ENCODE measurements at places on chromosomes 2 and 18. TPM values are rescaled to one million over a fixed set of nuclear protein-coding genes. Genes with fewer than 3 reads are reported as not detected.

GRCh38 chr2:158969715-158970240 lies 1.3 kb downstream of the TANC1 start:
- peaks cover 48% of the 10 kb centered on the region for H3K4me1 ChIP-seq
- DNase-seq: peak; percentile 48
- no peaks in the 10 kb centered on the region for H3K36me3 ChIP-seq
- H3K27ac ChIP-seq: peak overlapping the region; percentile 97

DNA sequence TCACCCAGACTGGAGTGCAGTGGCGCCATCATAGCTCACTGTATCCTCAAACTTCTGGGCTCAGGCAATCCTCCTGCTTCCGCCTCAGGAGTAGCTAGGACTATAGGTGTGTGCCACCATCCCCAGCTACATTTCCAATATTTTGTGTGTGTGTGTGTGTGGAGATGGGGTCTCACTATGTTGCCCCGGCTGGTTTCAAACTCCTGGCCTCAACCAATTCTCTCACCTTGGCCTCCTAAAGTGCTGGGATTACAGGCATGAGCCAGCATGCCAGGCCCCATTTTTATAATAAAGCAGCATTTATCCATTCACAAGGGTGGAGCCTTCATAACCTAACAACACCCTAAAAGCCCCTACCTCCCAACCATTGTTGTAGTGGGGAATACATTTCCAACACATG lies 52.5 kb upstream of the DTNB start:
- H3K4me1 ChIP-seq: no peaks in the 10 kb centered on the region
- no peak overlapping the region for H3K27ac ChIP-seq
- no peaks in the 10 kb centered on the region for H3K27me3 ChIP-seq
- no peak for DNase-seq

GRCh38 chr2:113827426-113827825 lies 62.5 kb upstream of the ACTR3 start:
- H3K4me1 ChIP-seq: no peaks in the 10 kb centered on the region
- H3K27ac ChIP-seq: no peak overlapping the region
- no peaks in the 10 kb centered on the region for H3K27me3 ChIP-seq
- no peaks in the 10 kb centered on the region for H3K36me3 ChIP-seq

DNA sequence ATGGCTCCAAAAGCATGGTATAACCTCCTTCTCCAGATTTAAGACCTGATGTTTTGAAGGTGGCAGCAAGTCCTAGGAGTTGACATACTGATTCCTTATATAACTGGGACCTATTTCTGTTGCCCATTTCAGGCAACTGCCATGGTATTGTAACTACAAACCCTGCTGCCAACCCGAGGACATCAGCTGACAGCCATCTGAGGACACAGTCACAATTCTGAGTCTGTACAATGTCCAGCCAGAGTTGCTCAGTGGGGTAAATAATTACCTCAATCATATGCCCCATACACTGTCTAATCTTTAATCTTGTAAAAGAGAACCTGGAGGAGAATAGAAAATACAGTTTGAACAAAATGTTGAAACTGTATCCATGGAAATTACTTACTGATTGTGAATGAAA lies 8.7 kb upstream of the GAREM2 start:
- H3K27me3 ChIP-seq: no peaks in the 10 kb centered on the region
- peak overlapping the region; percentile 71 for H3K27ac ChIP-seq
- no peak overlapping the region for H3K4me3 ChIP-seq
- peak; percentile 47 for DNase-seq
- H3K4me1 ChIP-seq: no peaks in the 10 kb centered on the region
- no peaks in the 10 kb centered on the region for H3K36me3 ChIP-seq

DNA sequence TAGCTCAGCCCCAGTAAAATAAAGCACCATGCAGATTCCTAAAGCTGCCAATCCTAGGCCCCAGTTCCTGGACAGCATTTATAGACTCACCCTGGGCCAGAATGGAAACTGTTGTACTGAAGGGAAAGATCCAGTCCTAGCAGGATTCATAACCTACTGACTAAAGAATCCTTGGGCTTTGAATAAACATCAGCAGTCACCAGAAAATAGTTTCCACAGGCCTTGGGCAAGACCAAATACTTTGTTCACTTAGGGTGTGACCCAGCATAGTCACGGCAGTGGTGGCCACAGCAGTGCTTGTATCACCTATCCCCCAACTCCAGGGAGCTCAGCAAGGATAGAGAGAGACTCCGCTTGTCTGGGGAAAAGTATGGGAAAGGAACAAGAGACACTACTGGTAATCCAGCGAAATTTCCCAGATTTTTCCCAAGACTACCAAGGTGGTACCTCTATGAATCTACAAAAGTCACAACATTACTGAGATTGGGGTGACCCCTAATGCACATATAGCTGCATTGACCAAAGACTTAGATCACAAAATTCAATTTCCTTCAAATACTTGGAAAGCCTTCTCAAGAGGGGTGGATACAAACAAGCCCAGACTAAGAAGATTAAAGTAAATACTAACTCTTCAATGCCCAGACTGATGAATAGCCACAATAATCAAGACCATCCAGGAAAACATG lies 748.1 kb upstream of the LRATD1 start:
- no peak overlapping the region for H3K4me3 ChIP-seq
- no peaks in the 10 kb centered on the region for H3K27me3 ChIP-seq
- H3K36me3 ChIP-seq: no peaks in the 10 kb centered on the region
- no peaks in the 10 kb centered on the region for H3K4me1 ChIP-seq
- no peak overlapping the region for H3K27ac ChIP-seq

DNA sequence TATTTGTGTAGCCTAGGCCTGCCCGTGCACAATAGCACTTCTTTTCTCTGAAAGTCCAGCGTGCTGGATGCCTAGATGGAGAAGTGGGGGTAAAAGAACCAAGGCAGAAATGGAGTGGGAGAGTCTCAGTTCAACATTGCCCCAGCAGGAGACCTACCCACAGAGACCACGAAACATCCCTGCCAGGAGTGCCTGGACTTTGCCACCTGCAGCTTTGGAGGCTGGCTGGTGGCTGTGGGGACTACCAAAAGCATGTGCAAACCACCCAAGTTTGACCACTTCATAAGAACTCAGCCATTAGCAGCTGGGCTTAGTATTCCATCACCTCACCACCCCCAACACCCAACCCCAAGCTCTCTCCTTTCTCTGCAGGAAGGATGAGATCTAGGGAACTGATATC lies 416.9 kb upstream of the ID2 start:
- no peaks in the 10 kb centered on the region for H3K27me3 ChIP-seq
- no peak for DNase-seq
- H3K4me1 ChIP-seq: no peaks in the 10 kb centered on the region
- H3K4me3 ChIP-seq: no peak overlapping the region
- no peaks in the 10 kb centered on the region for H3K36me3 ChIP-seq

DNA sequence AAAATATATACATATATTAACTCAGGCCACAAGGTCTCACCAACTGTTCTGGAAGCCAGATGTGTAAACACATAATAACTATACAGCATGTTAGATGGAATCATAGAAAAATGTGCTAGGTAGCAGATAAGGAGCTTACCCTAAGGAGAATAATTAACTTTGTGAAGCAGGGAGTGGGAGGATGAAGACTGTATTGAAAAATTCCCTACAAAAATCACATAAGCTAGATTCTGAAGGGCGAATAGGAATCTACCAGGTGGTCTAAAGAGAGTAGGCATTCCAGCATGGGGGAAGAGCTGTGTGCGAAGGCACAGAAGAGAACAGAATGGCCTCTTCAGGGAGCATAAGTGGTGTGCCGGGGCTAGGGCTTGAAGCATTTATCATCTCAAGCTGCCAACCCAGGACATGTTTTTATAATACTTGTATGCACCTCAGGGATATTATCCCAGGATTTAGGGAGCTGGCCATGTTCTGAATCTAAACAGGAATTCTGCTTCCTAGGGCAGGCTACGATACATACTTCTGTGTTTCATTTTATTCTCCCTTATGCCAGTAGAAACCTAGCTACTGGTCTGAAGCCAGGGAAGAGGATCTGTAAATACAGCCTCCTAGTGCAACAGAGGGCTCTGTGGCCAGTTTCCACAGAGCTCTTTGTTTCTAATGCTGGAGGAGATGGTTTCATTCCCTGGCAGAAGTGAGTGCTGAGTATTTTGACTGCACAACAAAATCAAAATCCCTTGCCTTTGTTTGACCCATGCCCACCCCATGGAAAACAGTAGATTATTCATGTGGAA lies 56.7 kb downstream of the NEMP2 start:
- no peak for DNase-seq
- peaks cover 11% of the 10 kb centered on the region for H3K4me1 ChIP-seq
- H3K4me3 ChIP-seq: no peak overlapping the region
- peak overlapping the region; percentile 15 for H3K27ac ChIP-seq
- H3K27me3 ChIP-seq: no peaks in the 10 kb centered on the region

- no peak overlapping the region for H3K27ac ChIP-seq
- H3K36me3 ChIP-seq: no peaks in the 10 kb centered on the region
- H3K4me3 ChIP-seq: no peak overlapping the region
- no peaks in the 10 kb centered on the region for H3K27me3 ChIP-seq
- peaks cover 14% of the 10 kb centered on the region for H3K4me1 ChIP-seq
- DNase-seq: no peak
These were observed 180.6 kb downstream of the ATAD2B start for GRCh38 chr2:23746141-23746863.

DNA sequence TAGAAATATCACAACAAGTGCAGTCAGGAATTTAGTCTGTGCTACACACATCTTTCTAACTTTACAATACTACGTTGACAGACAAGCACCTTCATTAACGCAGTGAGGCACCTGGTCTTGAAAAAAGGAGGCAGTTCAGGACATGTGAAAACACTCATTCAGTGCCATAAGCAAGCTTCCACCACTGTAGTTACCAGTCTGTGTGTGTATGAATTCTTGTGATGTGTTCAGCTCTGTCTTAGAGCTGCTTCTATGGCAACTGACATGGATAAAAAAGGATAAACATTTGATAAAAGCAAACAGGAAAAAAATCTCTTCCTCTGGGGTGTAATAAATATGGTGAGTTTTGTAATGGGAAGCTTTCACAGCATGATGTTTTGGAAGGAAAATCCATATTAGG lies 623.8 kb upstream of the NXPH2 start:
- H3K27ac ChIP-seq: no peak overlapping the region
- no peak overlapping the region for H3K4me3 ChIP-seq
- no peaks in the 10 kb centered on the region for H3K36me3 ChIP-seq
- no peaks in the 10 kb centered on the region for H3K4me1 ChIP-seq
- DNase-seq: no peak

GRCh38 chr2:20450201-20450999 lies 3.5 kb downstream of the RHOB start:
- H3K27me3 ChIP-seq: no peaks in the 10 kb centered on the region
- peak overlapping the region; percentile 97 for H3K27ac ChIP-seq
- peaks cover 25% of the 10 kb centered on the region for H3K36me3 ChIP-seq
- H3K4me1 ChIP-seq: peaks cover 41% of the 10 kb centered on the region
- peak overlapping the region; percentile 81 for H3K4me3 ChIP-seq
- DNase-seq: peak; percentile 61

- H3K4me1 ChIP-seq: no peaks in the 10 kb centered on the region
- H3K27ac ChIP-seq: no peak overlapping the region
- H3K4me3 ChIP-seq: no peak overlapping the region
These were observed 181.6 kb downstream of the GULP1 start for GRCh38 chr2:188473306-188473705.

DNA sequence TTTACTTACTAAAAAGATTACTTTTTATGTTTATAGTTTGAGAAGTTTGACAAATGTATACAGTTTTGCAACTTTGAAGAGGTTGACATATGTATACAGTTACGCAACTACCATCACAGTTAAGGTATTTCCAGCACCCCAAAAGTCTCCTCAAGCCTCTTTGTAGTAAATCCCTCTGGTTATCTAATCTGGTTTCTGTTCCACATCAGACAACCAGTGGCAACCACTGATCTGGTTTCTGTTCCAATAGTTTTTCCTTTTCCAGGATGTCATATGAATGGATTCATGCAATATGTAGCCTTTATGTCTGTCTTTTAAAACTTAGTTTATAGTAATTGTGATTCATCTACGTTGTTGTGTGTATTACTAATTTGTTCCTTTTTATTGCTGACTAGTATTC lies 23.5 kb downstream of the IFIH1 start:
- H3K27ac ChIP-seq: no peak overlapping the region
- DNase-seq: no peak
- H3K4me3 ChIP-seq: no peak overlapping the region
- no peaks in the 10 kb centered on the region for H3K36me3 ChIP-seq
- H3K27me3 ChIP-seq: no peaks in the 10 kb centered on the region

DNA sequence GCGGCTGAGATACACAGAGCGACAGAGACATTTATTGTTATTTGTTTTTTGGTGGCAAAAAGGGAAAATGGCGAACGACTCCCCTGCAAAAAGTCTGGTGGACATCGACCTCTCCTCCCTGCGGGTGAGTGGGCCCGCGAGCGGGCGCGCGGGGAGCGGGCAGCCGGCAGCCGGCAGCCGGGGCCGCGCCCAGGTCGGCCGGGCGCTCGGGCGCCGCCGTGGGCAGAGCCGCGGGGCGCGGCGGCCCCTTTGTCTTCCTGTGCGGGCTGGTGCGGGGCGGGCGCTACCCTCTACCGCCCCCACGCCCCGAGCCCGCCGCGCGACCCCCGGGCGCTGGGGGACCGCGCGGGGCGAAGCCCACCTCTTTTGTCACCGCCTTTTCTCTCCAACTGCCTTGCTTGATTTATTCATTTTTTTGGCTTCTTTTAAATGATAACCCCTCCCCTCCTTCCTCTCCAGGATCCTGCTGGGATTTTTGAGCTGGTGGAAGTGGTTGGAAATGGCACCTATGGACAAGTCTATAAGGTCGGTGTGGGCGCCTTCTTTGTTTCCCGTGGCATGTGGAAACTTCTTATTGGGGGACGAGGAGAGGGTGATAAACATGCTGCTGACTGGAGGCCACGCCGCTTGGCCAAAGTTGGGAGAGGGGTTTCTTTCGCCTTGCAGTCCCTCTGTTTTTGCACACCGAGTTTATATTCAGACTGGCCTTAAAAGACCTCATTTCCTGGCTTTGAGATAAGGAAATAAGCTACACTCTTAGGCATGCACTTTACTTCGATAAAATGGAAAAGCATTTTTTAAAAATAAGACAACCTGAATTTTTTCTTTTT lies 722 bp downstream of the MAP4K4 start:
- H3K36me3 ChIP-seq: no peaks in the 10 kb centered on the region
- peaks cover 35% of the 10 kb centered on the region for H3K4me1 ChIP-seq
- DNase-seq: peak; percentile 20
- peak overlapping the region; percentile 80 for H3K27ac ChIP-seq
- H3K27me3 ChIP-seq: no peaks in the 10 kb centered on the region

DNA sequence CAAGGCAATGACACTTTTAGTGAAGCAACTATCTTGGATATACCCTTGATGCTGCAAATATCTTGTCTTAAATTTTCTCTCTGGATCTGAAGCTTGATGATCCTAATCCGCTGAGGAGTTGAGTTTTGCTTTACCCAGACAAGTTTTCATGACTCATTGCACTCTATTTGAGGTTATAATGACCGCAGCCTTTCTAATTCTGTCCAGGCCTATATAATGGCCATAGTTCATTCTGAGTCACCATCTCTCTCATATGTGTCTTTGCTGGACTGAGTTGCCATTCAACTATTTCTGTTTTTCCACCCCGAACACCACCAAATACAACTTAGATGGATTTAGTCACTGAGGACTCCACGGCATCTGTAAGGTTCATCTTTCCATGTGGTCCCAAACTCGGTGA lies 802.1 kb upstream of the FAM98A start:
- no peaks in the 10 kb centered on the region for H3K4me1 ChIP-seq
- no peaks in the 10 kb centered on the region for H3K27me3 ChIP-seq
- H3K27ac ChIP-seq: no peak overlapping the region

SERPINB4 gene
- total RNA-seq: not detected

PMAIP1 gene
- total RNA-seq: 0.35 TPM

MXD1 gene
- total RNA-seq: 7.8 TPM

ARHGEF4 gene
- 6.1 TPM for total RNA-seq

GRP gene
- total RNA-seq: not detected

CETN1 gene
- total RNA-seq: not detected

SH3RF3 gene
- 8.4 TPM for total RNA-seq

DTYMK gene
- total RNA-seq: 9.9 TPM

UGT1A5 gene
- not detected for total RNA-seq

GREB1L gene
- total RNA-seq: 13.8 TPM

ANKRD53 gene
- total RNA-seq: 0.88 TPM

TAF1B gene
- 4.1 TPM for total RNA-seq

PLGLB1 gene
- total RNA-seq: 2.8 TPM
